DMS53 (cell line): ENCODE measurements at places on chromosomes 7 and 10.

DNA sequence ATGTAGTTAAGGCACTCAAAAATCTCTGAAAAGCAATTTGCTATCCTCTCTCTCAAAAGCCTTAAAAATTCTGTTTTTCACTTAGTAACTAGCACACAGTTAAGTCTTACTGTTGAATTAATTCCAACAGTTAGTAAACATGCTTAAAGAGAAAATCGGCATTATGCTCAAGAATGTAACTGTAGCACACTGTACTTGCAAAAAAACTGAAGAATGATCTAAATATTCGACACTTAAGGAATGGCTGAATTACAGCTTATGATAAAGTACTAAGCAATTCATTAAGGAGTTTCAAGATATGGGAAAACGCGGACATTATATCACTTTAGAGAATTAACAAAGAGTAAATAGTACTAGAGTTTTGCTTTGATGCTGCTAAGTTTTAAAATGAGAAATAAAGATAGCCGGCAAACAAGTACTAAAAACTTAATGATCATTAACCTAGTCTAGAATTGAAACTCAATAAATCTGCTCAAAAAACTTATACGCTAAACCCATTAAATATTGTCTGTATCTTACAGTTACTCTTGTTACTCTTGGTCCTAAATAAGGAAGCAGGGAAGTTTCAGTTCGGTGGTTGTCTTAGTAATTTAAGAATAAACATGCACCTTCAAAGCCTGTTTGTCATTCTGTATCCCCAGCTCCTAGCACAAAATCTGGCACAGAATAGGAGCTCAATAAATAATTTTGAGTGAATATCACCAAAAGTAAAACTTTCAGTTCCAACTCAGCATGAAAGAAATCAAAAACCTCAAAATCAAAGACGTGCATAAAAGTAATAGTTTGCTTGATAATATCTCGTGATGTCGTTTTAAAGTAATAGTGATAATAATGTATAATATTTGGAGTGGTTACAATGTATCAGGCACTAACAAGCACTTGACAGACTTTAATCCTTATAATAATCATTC is 1.2 kb downstream of the TRDMT1 start:
- peak; percentile 28 for DNase-seq

DNA sequence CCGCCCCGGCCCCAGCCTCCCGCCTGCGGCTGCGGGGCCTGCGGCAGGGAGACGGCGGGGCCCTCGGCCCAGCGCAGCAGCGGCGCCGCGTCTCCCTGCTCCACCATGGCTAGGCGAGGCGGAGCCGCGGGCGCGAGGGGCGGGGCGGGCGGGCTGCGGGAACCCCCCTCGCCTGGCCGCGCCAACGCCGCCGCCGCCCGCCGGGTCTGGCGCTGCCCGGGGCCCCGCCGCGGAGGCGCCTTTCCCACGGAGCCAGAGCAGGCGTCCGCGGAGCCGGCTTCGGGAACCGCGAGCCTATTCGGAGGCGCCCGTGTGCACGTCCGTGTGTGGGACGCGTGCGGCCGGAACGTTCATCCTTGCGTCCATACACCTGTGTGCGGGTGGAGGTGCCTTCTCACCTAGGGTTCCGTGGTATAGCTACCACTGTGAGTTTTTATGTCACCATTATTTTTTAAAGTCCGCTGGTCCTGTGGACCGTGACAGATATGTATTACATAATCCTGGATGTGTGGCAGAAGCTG is at the start of gene DENND11:
Gene DENND11 (minus strand): TSS at position 120 of the 521 bp plus-strand sequence. CDS start 13 bp downstream, at position 107.
- DNase-seq, result peak; percentile 87

GRCh38 chr7:41054960-41055661 is 647.8 kb downstream of the INHBA start:
- no peak for DNase-seq

DNA sequence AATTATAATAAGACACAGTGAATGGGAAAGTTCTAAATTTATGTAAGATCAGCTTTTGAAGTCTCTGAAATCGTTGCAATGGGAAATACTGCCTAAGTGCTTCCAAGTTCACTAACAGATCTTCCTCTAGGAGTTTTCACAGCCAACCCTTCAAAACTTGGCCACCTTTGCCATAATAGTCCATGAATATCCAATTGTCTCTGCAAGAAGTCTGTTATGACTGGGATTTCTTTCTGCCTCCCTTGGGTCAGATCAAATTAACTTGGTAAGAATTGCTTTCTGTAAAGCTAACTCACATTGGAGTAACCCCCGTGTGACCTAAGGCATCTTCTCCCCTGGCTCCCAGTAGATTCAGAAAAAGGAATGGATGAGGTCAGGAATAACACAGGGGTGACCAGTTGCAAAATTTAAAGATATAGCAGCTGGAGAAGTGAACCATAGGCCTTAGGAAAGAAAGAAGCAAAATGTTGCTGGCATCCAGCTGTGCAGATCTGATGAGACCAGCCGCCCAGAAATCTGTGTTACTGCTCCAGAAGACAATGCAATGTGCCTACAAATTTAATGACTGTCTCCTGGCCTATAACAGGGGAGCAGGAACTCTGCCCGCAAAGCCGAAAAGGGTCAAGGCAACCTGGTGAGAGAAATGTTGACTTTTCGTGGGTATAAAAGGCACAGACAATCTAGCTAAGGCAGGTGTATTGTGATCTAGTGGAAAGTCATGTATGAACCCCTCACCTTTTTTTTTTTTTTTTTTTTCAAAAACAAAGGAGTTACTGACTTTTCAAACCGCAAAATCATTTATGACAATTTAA is 7.5 kb upstream of the OPTN start:
- no peak for DNase-seq

DNA sequence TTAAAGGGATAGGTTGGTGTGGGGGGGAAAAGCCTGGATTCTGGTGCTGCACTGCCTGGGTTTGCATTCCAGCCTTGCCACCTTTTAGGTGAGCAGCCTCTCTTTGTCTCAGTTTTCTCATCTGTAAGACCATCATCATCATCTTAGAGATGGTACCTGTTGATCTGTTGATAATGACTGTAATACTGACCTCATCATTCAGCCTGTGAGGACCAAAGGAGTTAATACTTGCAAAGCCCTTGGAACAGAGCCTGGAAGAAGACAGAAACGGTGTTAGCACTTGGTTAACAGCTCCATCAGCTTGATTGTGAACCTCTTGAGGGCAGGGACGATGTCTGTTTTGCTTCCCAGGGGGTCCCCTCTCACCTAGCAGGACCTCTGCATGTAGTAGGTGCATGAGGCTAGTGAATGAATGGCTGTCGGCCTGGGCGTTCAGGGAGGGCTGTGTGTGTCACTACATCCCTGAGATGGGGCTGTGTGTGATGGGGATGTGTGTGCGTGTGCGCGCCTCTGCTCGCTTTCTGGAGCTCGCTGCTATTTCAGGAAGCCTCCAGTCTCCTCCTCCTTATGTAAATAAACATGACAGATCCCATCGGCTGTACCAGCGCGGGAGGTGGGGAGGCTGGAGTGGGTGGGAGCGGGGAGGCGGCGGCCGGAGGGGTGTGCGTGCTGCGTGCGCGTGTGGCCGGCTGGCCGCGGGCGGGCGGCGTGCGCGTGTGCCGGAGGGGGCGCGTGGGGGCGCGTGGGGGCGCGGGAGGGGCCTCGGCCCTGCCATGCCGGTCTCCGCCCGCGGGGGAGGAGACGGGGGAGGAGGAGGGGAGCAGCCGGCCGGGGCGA is 61.2 kb downstream of the NEURL1 start:
- peak; percentile 95 for DNase-seq
